Coronary artery (tissue), 2 donors: ENCODE measurements at places on chromosomes 5 and 9.

GRCh38 chr9:128482186-128482585, 22.3 kb upstream of the GLE1 start:
- DNase-seq, result no peak

- DNase-seq, result no peak
These were observed 154.1 kb upstream of the CD180 start for GRCh38 chr5:67350618-67351201.

GRCh38 chr9:35951736-35952135, 6.2 kb downstream of the OR2S2 start:
- DNase-seq, result no peak

GRCh38 chr9:93974151-93974550, 19.0 kb upstream of the BARX1 start:
- no peak for DNase-seq

DNA sequence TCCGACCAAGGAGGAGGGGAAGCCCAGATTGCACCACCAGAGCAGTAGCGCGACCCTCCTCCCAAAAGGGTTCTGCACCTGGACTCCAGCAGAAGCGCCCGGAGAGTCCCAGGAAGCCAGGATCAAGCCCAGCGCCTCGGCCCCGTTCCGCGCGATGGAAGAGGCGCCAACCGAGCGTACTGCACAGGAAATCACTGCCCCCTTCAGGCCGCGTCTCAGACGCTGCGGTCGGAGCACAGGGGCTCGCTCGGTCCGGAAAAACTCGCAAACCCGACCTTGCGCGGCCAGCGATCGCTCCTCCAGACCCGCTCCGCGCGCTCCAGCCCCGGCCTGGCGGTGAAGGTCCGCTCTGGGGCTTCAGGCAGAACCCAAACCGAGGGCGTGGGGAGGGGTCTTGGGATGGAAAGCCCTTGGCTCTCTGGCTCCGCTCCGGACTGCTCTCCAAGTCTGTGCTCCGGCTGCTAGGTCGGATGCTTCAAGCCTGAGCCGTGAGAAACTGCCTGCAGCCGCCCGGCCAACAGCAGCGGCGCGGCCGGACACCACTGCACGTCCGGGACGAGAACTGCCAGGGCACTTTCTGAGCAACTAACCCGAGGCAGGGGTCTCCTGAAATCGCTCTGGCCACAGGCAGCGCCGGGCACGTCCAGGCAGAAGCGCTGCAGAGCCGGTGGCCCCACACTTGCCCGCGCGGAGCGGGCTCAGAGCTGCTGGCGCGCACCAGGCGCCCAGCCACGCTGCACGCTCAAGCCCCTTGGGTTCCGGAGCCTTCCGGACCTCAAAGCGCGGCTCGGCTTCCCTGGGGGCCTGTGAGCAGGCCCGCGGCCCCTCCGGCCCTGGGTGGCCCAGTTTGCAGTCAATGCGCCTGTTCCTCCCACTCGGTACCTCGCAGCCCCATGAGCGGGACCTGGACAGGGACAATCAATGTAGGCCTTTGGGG, 1.3 kb downstream of the GABBR2 start:
- no peak for DNase-seq

DNA sequence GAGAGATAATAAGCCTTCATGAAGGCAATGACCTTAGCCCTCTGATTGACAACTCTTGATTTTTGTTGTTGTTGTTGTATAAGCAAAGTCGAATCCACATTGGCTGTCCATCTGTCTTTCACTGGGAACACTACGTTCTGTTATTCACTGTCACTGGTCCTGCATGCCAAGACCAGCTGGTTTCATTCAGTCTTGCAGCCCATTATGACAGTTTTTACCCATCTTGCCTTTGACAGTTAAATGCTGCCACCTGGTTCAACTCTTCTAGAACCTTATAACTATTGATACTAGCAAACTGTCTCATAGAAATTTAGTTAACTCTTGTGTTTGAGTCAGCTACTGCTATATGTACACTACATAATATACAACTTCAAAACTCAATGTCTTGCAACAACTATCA, 382.3 kb upstream of the CDH10 start:
- DNase-seq, result no peak

DNA sequence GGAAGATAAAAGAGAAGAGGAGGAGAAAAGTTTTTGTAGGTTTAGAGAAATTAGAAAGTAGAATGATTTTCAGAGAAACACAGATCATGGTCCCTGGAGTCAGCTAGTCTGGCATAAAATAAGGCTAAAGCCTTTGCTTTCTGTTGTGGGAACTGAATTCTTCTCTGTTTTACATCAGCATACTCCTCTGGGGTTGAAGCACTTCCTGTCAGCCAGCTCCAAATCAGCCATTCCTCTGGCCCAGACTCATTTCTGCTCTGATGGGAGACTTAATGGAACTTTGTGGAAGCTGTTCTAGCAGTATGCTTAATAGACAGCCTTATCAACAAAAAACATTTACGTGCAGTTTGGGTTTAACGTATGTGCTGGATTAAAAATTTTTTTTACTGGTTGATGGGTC, 143.2 kb downstream of the HMHB1 start:
- DNase-seq, result no peak

DNA sequence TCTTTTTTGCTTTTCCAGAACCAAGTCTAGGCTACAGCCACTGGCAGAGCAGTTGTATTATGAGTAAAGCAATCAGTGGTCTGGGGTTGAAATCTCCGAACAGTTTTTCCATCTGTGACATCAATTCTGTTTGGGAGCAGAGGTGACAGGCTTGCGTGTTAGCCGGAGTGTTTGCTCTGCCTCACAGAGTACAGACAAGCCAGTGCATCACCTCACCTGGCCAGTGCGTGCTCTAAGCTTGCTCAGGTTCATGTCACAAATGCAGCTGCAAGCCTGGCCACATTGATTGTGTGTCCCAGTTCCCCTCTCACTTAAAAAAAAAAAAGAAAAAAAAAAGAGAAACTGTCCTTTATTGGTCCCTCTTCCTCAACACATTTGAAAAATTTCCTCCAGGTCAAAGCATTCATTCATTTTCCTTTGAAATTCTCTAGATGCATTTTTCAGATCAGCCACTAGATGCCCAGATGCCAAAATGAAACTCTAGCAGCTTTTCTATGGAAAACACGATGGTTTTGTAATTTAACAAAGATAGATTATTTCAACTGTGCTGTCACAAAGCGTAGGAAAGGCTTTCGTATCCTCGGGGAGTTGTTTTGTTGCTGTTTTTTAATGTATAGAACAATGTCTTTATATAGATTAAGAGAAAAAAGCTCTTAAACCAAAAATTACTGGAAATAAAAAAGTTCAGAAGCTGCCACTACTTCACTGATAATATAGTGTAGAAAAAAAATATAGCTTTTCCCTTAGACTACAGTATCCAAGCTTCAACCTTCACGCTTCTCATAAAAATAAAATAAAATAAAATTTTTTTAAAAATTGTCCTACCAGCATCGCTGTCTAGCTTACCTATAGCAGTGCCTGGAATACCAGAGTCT, 585.5 kb downstream of the TLE1 start:
- DNase-seq, result no peak

GRCh38 chr5:3024554-3024953, 273.1 kb upstream of the IRX2 start:
- no peak for DNase-seq

- no peak for DNase-seq
These were observed 61.0 kb downstream of the TNFSF8 start for GRCh38 chr9:114869378-114869777.

DNA sequence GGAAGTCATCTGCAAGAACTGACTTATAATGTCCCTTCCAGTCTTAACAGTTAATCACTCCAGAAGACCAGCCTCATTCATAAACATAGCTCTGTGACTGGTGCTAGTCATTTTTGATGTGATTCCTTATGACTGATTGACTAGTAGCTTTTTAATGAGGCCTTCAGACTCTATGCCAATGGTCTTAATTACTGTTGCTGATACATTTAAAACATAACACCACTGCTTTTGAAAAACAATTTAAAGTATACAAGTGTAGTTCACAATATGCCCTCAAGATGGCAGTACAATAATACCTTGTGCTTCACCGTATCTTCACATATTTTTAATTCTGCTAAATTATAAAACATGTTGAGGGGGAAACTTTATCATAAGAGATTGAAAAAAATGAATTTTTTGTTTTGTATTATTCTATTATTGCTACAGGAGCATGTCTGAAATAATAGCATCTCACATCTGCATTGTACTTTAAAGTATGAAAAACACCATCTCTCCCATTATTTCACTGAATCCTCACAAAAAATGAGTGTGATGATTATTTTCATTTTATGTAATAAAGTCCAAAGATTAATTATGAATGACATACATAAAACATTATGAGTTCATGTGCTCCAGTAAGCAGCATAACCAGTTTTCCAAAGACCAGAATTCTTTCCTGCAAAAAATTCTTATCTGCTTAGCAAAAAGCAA, 55.2 kb upstream of the SHISAL2B start:
- no peak for DNase-seq

DNA sequence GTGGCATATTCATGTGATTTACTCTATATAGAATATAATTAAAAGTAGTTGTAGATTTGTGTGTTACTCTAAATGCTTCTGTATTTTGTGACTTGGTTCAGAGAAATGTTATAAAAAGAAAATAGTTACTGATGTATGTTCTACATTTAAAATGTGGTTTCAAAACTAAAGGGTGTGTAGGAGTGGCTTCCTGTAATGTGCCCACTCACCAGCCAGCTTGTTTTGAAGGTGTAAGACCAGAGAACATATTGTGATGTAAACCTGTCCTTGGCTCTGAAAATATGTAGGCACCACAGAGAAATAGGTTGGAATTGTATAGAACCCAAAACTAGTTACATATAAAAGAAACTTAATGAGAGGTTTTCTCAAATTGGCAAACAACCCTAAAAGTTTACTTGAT, 51.2 kb upstream of the ARRDC3 start:
- no peak for DNase-seq

GRCh38 chr5:67858471-67859031, 357.0 kb upstream of the PIK3R1 start:
- DNase-seq, result no peak

GRCh38 chr5:113971454-113971853, 390.4 kb upstream of the KCNN2 start:
- DNase-seq, result no peak

DNA sequence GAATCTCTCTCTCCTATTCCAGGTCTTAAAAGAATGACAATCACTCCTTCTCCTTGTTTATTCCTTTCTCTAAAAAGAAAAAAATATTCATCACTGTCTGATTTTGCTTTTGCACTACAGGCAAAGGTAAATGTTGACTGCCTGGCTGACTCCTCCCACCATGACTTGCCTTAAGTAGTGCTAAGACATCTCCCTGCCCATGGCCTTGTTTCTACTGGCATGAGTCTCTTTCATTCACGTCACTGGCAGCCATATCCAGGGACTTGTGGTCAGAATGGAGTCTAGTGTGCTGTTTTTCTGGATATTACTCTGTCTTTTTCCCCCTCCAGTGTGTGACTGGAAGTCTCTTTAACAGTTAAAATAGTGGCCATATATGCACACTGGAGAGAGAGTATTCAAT, 522.9 kb upstream of the DAB2 start:
- DNase-seq, result no peak

GRCh38 chr5:9082996-9083395, 462.9 kb downstream of the SEMA5A start:
- no peak for DNase-seq

DNA sequence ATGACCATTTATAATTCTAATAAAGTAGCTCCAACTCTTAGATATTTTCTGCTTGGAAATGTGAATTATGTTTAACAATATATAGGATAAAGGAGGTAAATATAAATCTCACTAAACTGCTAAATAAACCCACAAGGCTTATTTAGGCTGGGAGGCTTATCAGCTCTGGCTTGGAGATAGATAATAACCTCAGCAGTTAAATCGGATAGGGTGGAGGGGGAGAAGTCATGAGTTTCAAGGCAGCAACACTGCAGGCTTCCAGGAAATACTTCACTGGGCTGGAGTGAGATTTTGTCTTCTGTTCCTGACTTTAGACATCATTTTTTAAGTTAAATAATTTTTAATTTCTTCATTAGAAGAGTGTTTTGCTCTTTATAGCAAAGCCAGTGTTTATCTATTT, 80.0 kb upstream of the ITGA2 start:
- no peak for DNase-seq

DNA sequence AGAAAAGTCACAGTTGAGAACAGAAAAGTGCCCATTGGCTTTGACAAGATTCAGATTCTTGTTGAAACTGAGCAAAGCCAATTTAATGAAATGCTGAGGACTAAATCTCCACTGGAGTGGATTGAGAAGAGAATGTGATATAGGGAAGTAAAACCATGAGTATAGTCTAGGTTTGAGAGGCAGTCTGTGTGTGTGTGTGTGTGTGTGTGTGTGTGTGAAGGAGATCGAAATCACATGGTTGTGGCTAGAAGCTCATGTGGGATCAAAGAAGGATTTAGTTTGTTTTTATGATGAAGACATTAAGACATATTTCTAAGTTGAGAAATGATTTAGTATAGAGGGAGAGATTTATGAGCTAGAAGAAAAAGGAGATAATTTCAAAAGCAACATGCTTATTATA, 275.7 kb upstream of the DAB2 start:
- no peak for DNase-seq
